Prostate gland (tissue), 2 donors: ENCODE measurements at places on chromosomes 5 and 9. TPM values are rescaled to one million over a fixed set of nuclear protein-coding genes. Genes with fewer than 3 reads are reported as not detected.

C9orf50 gene
- total RNA-seq: not detected

NRG2 gene
- total RNA-seq: 6.6 TPM

- no peaks in the 10 kb centered on the region for H3K4me1 ChIP-seq
- no peaks in the 10 kb centered on the region for H3K36me3 ChIP-seq
- DNase-seq: no peak
These were observed 211.6 kb downstream of the ERCC6L2 start for GRCh38 chr9:96086936-96087571.

DNA sequence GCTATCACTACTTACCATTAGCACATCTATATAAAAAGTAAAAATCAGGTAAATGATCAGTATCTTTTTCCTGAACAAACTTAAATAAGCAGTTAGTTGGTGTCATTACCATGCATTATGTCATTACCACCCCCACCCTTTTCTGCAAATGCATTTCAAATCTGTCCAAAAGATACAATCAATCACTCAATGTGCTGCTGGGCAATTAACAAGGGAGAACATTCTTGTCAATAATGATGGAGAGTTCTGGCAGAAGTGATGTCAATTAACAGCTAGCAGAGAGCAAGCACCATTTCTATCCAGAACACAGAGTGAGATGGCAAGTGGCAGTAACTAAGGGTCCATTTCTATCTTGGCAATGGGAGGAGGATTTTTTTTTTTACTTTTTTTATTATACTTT lies 3.5 kb upstream of the PDE4D start:
- H3K4me3 ChIP-seq: no peak overlapping the region
- H3K4me1 ChIP-seq: no peaks in the 10 kb centered on the region
- no peaks in the 10 kb centered on the region for H3K36me3 ChIP-seq
- no peak for DNase-seq
- no peak overlapping the region for H3K27ac ChIP-seq

DNA sequence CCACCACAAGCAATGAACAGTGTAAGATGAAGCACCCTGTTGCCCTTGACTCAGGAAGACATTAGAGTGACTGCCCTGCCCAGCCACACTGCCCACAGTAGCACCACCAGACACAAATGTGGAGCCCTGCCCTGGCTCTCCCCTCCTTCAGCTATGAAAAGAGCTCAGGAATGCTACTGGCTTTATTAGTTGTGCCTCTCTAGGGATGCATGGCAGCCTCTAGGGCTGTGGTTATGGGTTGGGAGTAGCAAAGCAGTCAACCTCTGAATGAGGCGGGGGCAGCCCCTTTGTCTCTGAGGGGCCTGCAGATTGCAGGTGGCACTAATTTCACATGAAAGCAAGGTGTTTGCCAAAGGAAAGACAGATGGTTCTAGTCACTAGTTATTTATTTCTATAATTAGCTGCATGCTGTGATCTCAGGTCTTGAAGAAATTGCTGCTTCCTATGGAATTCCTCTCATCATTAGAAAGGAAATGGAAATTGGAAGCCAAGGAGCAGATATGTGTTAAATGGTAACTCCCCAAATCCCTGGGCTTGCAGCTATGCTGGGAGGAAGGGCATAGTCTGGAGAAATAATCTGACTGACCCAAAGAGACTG lies 259.4 kb downstream of the TLR4 start:
- no peaks in the 10 kb centered on the region for H3K36me3 ChIP-seq
- H3K27me3 ChIP-seq: no peaks in the 10 kb centered on the region
- no peaks in the 10 kb centered on the region for H3K4me1 ChIP-seq
- H3K4me3 ChIP-seq: no peak overlapping the region
